ENCODE measurements at places on chromosomes 2 and 18. TPM values are rescaled to one million over a fixed set of nuclear protein-coding genes. Genes with fewer than 3 reads are reported as not detected.

GRCh38 chr2:227377467-227378351 is 1.4 kb downstream of the TM4SF20 start:
- no peak for ATAC-seq

- no peak for ATAC-seq
Measured at GRCh38 chr18:51731070-51731469, 533.6 kb upstream of the MEX3C start.

- ATAC-seq = no peak
Measured at GRCh38 chr2:239261796-239262483, 138.9 kb downstream of the HDAC4 start.

GRCh38 chr2:25420820-25421237 is 79.1 kb upstream of the DNMT3A start:
- peak; percentile 37 for ATAC-seq

- peak; percentile 28 for ATAC-seq
Measured at GRCh38 chr18:63189817-63190216, 129.8 kb downstream of the BCL2 start.

- no peak for ATAC-seq
Measured at GRCh38 chr2:16392647-16393499, 272.8 kb downstream of the CYRIA start.

DNA sequence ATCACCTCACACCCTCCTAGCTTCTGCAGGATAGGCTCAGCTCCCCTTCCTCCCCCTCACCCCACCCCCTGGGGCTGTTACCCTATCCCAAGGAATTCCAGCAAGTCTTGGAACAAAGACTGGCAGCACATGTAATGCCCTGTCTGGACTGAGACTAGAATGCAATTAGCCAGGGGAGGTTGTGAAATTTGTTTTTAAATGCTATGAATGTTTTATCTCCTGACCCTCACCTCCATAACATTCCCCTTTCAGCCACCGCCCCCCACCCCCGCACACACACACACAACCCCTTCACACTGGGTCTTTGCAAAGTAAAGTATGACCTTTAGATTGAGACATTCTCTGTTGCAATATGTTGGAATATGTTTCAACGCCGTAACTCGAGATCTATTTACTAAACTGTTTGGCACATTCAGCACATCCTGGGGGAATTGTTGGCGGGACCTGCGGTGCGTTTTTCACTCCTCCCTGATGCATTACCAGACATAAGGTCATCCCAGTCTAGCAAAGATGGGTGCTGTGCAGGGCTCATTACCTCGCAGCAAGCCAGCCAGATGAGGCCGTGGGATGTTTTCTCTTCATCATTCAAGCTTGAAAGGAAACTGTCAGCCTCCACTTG is 290.7 kb upstream of the SLC14A2 start:
- peak; percentile 81 for ATAC-seq

DNA sequence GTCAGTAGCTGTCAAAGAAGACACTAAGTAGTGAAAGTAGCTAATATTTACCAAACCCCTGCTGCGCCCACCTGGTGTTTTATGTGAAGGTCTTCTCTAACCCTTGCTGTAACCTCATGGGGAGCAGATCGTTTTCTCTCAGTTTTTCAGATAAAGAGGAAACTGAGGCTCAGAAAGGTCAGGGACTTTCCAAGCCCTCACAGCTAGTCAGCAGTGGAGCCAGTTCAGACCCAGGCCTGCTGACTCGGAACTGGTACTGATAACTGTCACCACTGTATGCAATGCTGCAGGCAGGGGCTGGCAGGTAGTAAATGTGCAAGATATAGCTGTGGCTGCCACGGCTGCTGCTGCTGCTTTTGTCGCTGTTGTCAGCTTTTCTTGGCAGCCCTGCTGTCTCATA is 69.1 kb downstream of the LRRFIP1 start:
- no peak for ATAC-seq

DNA sequence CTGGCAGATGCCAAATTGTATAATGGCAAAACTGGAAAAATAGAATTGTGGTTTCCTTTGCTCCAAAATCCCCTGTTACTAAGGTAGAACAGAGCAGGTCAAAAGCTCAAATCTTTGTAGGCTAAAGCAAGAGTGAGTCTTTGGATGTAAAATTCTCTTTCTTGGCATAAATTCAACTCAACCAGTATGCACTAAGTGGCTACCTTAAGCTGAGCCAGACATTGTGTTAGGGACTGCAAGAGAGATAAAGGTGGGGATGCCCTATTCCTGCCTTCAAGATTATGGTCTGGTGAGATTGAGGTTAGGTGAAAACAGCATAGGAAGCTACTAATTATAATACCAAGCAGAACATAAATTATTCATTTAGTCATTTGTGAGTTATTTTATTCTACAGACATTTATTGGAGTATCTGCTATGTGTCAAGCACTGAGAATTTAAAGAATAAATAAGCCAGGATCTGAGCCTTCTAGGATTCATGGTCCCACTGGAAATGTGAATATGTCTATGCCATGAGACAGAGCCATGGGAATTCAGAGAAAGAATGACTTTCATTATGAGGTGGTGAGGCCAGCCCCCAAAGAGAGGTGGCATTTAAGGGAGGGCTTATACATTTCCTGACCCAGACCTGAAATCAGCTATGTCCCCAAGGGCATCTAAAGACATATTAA is 198.0 kb upstream of the NCKAP5 start:
- no peak for ATAC-seq

DNA sequence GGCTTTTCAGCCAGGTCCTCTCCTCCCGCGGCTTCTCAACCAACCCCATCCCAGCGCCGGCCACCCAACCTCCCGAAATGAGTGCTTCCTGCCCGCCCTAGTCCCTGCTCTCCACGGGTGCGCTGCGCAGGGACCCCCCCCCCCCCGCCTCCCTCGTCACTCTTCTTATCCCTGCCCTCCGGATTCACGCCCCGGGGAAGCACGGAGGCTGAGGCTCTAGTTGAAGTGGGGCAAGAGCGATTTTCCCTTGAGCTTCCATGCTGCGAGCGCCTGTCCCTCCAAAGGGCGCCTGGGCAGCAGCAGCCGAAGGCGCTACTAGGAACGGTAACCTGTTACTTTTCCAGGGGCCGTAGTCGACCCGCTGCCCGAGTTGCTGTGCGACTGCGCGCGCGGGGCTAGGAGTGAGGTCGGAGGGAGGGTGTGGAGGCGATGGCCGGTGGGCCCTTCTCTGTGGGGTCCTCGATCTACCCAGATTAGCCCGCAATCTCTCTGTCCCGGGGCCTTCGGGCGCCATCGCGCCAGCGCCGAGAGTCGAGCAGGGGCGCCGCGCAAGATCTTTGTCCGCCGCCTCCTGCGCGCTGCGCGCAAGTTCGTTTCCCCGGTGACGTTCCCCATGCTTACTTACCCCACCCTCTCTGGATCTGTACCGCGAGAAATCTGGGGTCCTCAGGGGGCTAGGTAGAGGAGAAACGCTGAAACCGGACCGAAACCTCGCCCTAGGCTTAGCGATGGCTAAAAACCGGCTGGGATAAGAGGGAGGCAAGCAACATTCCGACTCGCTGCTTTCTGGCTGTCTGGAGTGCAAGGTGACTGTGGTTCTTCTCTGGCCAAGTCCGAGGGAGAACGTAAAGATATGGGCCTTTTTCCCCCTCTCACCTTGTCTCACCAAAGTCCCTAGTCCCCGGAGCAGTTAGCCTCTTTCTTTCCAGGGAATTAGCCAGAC is 677 bp downstream of the GAD1 start:
- ATAC-seq = peak; percentile 11

GRCh38 chr2:136118819-136119716 is 1.1 kb upstream of the CXCR4 start:
- peak; percentile 67 for ATAC-seq

GRCh38 chr2:66830881-66831280 is 396.0 kb downstream of the MEIS1 start:
- ATAC-seq = no peak

DNA sequence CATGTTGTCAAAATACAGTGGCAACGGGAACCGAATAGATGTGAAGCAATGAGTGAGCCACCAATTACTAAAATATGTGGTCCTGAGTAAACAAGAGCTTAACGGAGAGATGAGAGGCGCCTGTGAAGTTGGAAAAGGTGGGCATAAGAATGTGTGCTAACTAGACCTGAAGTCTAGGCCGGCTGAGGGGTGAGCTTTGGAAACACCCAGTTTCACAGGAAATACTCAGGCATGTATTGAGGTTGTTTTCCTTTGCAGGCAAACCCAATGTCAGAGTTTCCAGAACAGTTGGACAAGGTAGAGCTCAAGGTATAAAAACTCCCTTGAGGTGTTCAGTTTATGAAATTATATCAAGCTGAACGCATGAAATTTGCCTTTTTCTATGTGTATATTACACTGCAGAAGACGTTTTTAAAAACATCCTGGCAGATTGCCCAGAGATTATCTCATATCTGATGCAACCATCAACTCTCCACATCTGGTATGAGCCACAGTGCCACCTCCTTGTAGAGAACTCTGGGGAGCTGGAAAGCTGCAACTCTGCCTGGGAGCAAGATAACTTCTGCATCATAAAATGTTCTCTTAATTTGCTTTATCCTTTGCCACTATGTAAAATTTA is 3.9 kb upstream of the WDSUB1 start:
- ATAC-seq = peak; percentile 12

DNA sequence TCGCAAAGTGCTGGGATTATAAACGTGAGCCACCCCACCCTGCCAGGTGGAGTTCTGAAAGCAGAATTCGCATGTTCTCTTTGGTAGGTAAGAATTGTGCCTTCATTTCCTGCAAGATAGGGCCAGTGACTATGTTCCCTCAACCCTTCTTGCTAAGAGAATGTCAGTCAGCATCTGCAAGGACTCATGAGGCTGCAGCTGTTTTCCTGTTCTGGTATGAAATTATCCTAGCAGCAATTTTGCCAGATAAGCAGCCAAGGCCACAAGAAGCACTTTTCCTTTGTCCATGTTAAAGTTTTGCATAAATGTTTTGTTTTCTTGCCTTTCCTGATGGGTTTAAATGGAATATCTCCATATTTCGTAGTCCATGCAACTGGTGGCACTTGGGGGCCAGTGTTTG is 6.8 kb upstream of the ARHGAP28 start:
- no peak for ATAC-seq

DNA sequence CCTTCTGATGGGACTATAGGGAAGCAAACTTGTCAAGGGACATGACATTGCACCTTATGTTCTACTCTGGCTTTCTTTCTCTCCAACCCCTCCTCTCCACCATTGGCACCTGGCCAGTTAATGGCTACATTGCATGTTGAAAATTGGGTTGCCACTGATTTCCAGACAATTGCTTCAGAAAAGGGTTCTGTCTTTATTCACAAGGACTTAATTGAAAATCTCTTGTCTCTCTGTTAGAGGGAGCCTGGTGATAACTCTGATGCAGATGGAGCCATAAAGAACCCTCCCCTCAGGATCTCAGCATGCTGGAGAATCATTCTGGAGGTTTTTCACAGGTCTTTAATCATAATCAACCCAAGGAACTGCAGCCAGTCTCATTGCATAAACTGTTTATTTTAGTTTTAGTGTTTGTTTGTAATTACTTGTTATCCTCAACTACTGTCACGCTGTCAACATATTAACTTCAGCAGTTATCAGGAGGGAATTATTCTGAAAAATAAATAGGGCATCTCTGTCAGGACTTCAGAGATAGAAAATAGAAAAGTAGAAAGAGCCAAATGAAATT is 316.8 kb downstream of the RIT2 start:
- no peak for ATAC-seq

GRCh38 chr2:62099523-62100175 is 96.3 kb upstream of the B3GNT2 start:
- ATAC-seq = no peak

GRCh38 chr2:79952616-79953015 is 351.9 kb downstream of the LRRTM1 start:
- no peak for ATAC-seq

GRCh38 chr2:212348501-212348900 is 190.1 kb downstream of the ERBB4 start:
- ATAC-seq = no peak

DNA sequence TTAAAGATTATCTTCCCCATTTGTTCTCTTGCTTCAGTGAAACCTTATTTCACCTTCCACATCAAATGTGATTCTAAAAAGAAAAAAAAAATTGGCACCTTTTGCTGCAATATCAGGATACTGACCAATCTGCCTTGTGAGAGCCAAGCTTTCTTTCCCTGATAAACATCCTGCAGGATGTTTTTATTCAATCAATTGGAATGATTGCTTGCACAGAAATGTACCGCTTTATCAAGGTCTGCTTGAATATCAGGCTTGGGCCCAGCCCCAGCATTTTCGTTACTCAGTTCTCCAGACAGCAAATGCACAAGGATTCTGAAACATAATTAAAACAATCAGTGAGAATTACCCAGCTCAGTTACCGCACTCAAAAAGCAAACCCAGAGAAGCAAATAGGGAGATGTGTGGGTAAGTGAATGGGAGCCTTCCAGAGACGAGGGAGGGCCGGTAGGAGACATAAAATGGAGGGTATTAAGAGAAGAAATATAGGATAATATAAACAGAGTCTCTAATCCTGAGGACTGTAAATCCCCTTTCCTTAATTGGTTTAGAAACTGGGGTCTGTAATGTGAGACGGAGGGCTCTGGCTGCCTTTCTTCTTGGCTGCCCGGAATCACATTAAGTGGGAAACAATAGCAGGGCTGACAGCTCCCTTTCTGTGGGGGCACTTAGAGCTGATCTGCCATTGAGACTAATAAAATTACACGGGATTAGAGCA is 291.8 kb downstream of the ICOS start:
- peak; percentile 74 for ATAC-seq

- ATAC-seq = no peak
Measured at GRCh38 chr18:40849886-40850285, 1105.1 kb upstream of the PIK3C3 start.

GRCh38 chr2:242020196-242021004 is 150.9 kb downstream of the RTP5 start:
- peak; percentile 77 for ATAC-seq

DNA sequence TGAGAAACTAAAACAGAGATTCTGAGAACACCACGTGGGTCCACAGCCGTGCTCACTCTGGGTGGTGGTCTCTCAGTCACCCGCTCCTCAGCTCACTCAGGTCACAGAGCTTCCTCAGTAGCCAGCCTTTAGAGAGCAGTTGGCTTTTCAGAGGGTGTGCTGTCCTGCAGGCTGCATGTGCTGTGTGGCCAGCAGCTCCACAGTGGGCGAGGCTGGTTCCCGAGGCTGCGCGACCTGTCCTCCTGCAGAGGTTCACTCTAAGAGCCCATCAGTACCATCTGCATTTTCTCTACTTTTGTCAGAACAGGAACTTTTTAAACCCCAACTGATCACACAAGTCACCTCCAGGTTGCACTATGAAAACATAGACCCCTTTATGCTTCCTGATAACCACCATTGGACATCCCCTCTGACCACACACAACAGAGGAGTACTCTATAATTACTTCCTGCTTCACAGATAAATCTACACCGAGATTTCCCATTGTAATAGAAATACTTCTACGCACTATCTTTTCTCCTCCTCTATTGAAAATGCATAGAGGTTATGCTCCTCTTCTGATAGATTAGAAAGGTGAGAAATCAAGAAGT is 93.1 kb downstream of the GYPC start:
- no peak for ATAC-seq

- ATAC-seq = no peak
Measured at GRCh38 chr2:67041051-67041450, 356.1 kb upstream of the ETAA1 start.

- no peak for ATAC-seq
Measured at GRCh38 chr18:7987284-7987976, 420.3 kb downstream of the PTPRM start.

Gene SCN1A
- 4.2 TPM for total RNA-seq

Gene ARMC9
- total RNA-seq = 19.1 TPM

Gene EGR4
- 0.21 TPM for total RNA-seq

Gene CRIM1
- total RNA-seq = 26.1 TPM

Gene NT5DC4
- total RNA-seq = not detected

Gene FAM210A
- 8.9 TPM for total RNA-seq
